ENCODE measurements at places on chromosomes 6 and 20. TPM values are rescaled to one million over a fixed set of nuclear protein-coding genes. Genes with fewer than 3 reads are reported as not detected.

Gene IP6K3
- total RNA-seq = not detected

Gene CTAGE9
- not detected for total RNA-seq

Gene SPO11
- not detected for total RNA-seq

Gene RIMS1
- total RNA-seq = 3.2 TPM

Gene PTPRK
- total RNA-seq = 38.9 TPM
